ENCODE measurements at places on chromosomes 5 and 9. TPM values are rescaled to one million over a fixed set of nuclear protein-coding genes. Genes with fewer than 3 reads are reported as not detected.

DNA sequence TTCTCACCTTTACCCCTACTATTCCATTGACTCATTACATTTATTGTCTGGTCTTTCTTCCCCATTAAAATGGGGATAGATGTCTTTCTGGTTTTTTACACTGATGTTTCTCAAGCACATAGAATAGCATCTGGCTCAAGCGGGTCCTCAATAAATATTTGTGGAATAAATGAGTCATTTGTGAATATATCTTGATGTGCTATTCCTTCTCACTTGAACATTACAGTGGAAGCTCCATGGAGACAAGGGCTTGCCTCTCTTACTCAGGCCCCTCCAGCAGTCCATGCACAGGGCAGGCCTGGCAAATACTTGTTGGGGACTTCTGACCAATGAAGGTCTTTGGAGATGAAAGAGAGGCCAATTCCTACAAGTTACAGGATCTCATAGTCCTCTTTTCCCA lies 151.7 kb upstream of the TAS2R1 start:
- DNase-seq, result no peak

DNA sequence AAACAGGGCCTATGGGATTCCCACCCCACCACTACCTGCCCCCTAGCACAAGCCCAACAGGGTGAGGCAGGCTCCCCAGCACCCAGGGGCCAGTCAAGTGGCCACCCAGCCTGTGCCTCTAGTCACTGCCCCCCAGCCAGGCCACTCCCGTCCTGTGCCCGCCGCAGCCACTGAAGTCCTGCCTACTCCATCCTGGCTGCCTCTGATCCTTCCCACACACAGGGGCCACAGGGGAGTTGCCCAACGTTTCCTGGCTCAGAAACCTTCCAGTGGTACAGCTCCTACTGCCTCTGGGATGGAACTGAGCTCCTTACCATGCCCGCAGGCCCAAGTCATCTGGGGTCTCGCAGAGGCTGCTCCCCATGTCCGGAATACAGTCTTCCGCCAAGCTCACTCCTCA lies 70.2 kb upstream of the STXBP1 start:
- peak; percentile 85 for DNase-seq

GRCh38 chr9:96025995-96026602 lies 150.6 kb downstream of the ERCC6L2 start:
- DNase-seq, result no peak

DNA sequence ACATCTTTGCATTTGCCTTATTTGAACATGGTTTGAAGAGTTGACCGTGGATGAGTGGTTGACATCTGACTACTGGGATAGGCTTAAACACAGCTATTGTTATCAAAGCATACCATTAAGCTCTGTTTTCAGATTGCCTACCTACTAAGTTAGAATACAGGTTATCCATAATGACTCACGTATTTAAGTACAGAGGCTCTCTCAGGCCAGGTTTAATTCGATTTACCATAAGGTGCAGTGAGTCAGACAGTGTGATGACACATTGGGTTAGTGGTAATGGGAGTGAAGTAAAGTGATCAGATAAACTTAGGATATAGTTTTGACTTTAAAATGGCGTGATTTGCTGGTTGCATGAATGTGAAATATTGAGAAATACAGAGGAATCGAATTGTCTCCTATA lies 732.0 kb upstream of the CTNND2 start:
- DNase-seq, result no peak

- DNase-seq, result no peak
Measured at GRCh38 chr9:115098226-115098965, 19.6 kb downstream of the TNC start.

DNA sequence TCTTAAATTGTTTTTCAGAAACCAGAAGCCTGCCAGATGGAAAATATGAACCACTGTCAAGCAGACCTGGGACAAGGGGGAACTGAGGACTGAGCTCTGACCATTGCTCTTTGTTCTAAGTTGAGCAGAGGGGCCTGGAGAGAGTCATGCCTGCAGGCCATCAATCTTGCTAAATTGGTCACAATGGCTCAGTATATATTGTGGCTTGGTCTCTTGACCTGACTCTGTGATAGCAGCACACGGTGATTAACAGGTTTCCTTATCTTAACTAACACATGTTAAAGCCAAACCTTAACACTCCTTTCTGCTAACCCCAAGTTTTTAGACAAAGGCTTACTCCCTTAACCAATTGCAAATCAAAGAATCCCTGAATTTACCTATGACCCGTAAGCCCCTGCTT lies 1281.2 kb upstream of the NUDT12 start:
- no peak for DNase-seq

DNA sequence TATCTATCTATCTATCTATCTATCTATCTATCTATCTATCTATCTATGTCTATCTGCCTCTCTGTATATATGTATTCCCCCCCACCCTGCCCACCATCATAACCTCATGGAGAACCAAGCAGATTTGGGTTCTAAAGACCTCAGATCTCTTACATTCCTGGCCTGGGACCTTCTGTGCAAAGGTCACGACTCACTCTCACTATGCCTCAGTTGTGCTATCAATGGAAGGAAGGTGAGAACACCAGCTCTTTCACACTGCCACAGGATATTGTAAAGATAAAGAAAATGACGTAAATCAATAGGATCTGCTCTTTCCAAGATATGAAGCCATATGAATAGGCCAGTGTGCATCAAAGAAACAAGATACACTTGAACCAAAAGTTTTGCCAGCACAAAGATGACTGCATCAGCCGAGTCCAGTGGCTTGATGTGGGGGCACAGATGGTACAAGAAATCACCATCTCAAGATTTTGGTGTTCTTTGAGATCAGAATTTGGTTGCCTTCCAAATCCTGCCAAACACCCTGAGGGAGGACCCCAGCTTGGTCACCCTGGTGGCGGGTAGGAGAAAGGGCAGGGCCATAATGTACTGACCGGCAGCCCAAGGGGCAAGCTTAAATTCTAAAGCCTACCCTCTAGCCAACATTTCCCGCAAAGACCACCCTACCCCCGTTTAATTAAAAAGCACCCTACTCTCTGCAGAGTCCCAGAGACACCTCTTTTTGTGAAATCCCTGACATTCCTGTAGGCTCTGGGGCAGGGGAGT lies 8.4 kb upstream of the FGF1 start:
- no peak for DNase-seq

GRCh38 chr5:178774446-178774845 lies 44.0 kb upstream of the ZNF354A start:
- no peak for DNase-seq

- no peak for DNase-seq
Measured at GRCh38 chr5:167614294-167615021, 677.0 kb upstream of the WWC1 start.

DNA sequence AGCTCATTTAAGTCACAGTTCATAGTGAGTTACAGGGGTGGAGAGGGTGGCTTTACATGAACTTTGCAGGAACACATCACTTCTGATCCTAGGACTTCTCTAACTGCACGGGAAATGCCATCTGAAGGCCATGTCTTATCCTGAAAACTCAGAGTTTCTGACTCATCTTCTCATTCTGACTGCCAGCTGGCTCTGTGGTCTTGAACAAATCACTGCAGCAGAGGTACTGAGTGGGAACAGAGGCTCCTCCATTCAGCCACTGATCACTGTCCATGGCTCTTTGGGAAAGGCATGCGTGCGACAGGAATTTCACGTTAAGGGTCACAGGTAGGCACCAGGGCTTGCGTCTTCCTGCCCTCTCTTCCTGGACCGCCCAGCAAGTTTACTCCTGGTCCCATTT lies 114.6 kb upstream of the LRRTM2 start:
- no peak for DNase-seq

GRCh38 chr5:128649192-128649591 lies 111.1 kb upstream of the FBN2 start:
- no peak for DNase-seq

DNA sequence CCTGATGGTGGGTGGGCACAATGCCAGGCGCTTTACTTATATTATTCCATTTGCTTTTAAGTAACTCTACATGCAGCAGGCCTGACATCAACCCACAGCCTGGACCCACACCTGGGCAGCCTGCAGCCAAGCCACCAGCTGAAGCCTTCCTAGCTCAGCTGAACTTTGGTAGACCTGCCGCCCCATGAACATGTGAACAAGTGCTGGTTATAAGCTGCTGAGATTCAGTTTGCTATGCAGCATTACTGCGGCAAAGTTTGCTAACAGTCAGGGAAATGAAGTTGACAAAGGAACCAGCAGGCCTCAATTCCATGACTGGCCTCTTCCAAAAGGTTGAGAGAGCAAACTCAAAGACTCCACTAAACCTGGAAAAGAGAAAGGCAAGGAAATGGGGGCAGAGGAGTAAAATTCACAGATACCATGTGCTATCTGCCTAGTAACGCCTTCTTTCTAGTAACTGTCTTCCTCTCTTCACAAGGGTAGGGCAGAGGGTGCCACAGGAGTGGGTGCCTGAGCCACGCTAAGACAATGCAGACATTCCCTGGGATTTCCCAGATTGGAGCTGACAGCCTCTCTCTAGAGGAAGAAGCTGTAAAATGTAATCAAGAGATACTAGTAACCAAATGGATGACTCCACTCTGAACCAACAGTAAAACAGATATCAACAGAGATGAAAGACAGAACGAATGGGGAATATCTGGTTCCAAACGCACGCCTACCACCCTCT lies 2.9 kb downstream of the BOD1 start:
- no peak for DNase-seq

- no peak for DNase-seq
Measured at GRCh38 chr5:160324886-160325285, 12.5 kb upstream of the CCNJL start.

GRCh38 chr9:23492126-23493002 lies 333.7 kb downstream of the ELAVL2 start:
- DNase-seq, result no peak

DNA sequence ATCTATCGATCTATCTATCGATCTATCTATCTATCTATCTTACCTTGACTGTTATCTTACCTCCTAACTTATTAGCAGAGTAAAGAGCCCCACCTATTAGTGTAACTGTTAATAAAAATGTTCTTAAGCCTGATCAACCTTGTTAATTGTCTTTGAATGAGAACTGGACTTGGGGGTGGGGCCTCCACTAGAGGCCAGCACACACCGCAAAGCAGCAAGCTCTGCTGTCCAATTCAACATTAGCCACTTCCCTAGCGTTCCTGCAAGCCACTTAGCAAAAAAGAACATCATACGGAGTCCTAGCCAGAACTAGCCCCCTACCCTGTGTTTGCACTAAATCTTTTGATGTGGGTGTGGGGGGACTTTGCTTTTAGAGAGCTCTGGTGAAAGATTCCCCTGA lies 515.8 kb downstream of the KDM4C start:
- no peak for DNase-seq

- no peak for DNase-seq
Measured at GRCh38 chr5:174307031-174307408, 261.5 kb downstream of the NSG2 start.

GRCh38 chr9:124140941-124141568 lies 116.7 kb upstream of the NEK6 start:
- no peak for DNase-seq

DNA sequence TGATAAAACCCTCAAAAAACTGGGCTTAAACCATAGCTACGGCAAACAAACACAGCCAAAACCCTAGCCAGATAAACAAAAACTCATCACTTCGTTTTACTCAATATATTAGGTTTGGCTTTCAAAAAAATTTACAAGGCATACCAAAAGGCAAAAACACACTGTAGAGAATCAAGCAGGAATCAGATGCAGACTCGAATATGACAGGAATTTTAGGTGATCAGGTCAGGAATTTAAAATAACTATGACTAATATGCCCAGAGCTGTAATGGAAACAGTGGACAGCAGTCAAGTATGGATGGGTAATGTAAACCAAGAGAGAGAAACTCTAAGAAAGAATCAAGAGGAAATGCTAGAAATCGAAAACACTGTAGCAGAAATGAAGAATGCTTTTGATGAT lies 26.5 kb upstream of the DOCK2 start:
- no peak for DNase-seq

- no peak for DNase-seq
Measured at GRCh38 chr5:76489877-76490688, 87.0 kb downstream of the IQGAP2 start.

DNA sequence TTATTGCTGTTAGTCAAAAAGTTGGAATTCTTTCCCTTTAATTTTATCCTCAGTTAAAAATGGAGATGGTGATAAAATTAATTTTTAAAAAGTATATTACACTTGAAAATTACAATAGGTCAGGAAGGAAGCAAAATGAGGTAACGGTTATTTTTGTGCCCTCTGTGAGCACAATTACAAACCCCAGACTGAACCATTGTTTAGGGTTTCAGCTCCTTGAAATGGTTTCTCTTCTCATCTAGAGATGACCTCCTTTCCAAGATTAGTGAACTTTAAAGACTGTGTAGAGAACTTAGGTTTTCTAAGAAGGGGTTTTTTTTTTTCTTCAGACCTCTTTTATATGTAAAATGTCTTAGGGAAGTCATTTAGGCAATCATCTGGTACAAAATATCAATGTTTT lies 126.2 kb upstream of the CHD1 start:
- no peak for DNase-seq

DNA sequence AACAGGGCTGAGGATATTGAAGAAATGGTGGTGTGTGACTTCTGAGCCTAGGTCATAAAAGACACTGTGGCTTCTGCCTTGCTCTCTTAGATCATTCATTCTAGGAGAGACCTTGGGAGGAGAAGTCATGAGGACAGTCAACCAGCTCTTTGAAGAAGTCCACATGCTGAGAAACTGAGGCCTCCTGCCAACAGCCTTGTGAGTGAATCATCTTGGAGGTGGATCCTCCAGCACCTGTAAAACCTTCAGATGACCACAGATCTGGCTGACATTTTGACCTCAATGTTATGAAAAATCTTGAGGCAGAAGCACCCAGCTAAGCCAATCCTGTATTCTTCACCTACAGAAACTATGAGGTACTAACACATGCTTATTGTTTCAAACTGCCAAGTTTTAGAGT lies 165.9 kb downstream of the CARTPT start:
- no peak for DNase-seq

DNA sequence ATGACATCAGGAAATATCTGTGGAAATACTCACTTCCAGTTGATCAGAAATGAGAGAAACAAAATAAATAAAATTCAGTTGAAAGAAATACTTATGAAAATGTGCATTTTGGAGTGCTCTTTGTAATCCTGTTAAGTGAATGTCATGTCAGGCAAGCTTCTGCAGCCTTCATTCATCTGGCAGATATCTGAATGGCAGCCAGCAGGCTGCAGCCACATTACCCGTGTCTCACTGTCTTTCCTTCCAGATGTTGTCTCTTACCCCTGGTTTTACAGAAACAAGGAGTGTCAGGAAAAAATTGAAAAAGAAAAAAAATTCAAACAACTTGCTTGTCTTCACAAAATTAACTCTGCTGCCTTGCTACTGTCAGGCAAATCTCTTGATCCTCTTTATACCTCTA lies 445.0 kb upstream of the RIOK2 start:
- DNase-seq, result no peak

The C5orf34 gene
- 0.54 TPM for total RNA-seq

The MCTP1 gene
- total RNA-seq, result 4.5 TPM

The IL3 gene
- not detected for total RNA-seq

The PCDHGB5 gene
- 5.1 TPM for total RNA-seq

The FBXO38 gene
- total RNA-seq, result 32.6 TPM

The LCNL1 gene
- total RNA-seq, result 0.79 TPM

The LIFR gene
- 74.5 TPM for total RNA-seq

The TUSC1 gene
- 8.3 TPM for total RNA-seq

The TRMT10B gene
- 2.9 TPM for total RNA-seq

The ZNF454 gene
- 0.16 TPM for total RNA-seq

The PTPRD gene
- 0.66 TPM for total RNA-seq

All from psoas muscle (tissue), 8 donors.